H1 (cell line): ENCODE measurements at places on chromosomes 4 and X.

DNA sequence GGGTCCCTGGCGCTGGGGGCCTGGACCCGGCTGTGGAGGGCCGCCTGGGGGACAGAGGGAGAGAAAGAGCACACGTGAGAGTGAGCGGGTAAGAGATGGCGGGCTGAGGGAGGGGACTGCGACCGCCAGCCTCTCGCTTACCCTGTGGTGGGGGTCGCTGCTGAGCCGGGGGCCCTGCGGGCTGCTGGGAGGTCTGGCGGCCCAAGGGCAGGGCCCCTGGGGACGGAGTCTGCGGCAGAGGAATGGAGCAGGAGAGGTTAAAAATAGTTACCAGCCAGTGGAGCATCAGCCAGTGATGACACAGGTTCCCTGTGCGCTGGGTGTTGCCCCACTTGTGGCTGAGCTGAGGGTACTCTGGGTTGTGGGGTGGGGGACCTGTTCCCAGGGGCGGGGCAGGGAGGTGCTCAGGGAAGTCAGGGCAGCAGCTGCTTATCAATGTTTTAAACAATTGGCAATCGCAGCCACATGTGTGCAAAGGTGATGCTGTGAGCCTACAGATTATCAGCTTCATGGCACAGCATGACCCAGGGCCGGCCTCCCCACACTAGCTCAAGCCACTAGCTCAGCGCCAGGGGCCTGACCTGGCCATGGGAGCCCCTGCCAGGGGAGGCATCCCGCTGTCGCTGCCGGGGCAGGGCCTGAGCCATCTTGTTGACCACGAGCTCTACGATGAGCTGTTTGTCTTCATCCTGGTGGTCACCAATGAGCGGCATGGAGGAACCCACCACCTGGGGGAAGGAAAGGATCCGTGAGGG, 7.5 kb upstream of the TIMP1 start:
- no peak for DNase-seq

GRCh38 chrX:122790376-122791095, 393.5 kb upstream of the GRIA3 start:
- no peak for DNase-seq

GRCh38 chrX:75154871-75155270, 1.2 kb downstream of the ABCB7 start:
- DNase-seq: no peak

DNA sequence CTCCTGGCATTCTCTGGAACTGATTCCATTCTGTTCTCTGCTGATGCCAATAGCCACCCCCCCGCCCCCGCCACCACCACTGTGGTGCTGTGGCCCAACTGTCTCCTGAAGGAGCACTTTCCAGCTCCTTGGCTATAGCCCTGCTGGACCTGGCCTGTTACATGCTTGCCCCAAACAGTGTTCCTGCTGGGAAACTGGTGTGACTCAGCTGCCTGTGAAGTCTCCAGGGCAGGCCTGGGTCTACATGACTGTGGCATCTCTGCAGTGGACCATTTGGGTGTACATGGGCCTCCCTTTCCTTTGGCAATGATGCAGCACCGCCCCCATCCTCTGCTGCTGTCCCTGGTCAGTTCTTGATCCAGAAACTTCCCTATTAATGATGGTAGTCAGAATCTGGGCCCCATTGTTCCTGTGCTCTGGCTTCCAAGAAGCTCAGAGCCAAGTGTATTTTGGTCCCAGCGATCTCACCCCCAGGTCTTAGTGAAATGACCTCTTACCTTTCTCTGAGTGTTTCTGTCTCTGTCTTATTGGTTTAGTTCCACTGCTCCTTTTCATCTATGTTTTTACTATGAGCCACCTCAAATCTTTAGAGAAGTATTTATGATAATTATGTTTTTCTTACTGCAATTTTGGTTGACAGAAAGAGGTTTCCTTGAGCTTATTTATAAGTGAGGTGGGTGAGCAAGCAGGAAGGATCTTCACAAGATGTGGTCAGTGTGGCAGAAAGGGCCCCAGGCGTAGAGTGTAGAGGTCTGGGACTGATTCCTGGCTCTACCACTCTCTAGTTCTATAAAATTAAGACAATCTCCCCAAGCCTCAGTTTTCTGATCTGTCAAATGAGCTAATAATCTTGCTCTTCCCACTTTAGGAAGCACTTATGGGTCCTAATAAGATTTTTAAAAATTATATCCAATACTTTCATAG, 210.7 kb upstream of the EOLA2 start:
- no peak for DNase-seq

GRCh38 chr4:25096981-25097443, 63.2 kb downstream of the SEPSECS start:
- DNase-seq: no peak

- no peak for DNase-seq
Observed at GRCh38 chr4:80462621-80463091, 127.1 kb downstream of the CFAP299 start.

DNA sequence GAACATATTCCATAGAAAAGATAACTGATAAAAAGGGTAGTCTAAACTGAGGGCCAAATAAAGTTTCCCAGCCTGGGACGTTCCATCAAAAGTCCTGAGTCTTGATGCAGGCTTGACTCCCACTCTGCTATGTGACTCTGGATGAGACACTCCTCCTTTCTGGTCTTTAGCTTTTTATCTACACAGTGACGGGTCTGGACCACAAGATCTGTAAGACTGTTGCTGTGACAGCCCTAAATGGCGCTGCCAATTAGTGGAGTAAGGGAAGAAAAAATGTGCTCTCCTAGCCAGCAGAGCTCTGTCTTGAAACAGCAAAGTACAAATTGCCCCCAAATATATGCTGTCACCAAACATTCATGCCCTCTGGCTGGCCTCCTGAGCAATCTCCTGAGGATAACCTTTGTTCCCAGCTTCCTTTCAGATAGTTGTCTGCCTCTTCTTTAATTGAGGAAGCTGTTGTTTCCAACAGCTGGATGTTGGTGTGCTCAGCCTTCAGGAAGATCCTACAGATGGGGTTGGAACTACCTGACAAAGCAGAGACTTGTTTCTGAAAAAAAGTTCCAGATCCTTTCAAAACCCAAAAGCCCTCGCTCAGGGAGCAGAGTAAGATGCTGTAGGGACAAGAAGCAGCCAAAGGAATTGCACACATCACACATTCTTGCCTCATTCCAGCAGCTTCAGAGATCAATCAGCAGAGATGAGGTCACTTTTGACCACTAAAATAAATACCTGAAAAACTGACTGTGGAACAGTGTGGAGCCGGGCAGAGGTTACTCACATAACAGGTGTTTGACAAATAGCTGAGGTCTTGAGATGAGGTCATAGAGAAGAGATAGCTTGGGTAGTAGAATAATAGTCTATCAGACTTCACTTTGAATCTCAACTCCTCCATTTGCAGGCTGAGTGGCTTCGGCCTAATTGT, 383.4 kb upstream of the FGF13 start:
- no peak for DNase-seq

- no peak for DNase-seq
Observed at GRCh38 chrX:148024425-148025148, 43.5 kb downstream of the FMR1NB start.

- no peak for DNase-seq
Observed at GRCh38 chr4:154497889-154498288, 6.3 kb upstream of the DCHS2 start.

- peak; percentile 25 for DNase-seq
Observed at GRCh38 chr4:169311643-169312365, 41.0 kb upstream of the SH3RF1 start.

- no peak for DNase-seq
Observed at GRCh38 chrX:9857575-9858474, 71.6 kb downstream of the SHROOM2 start.

DNA sequence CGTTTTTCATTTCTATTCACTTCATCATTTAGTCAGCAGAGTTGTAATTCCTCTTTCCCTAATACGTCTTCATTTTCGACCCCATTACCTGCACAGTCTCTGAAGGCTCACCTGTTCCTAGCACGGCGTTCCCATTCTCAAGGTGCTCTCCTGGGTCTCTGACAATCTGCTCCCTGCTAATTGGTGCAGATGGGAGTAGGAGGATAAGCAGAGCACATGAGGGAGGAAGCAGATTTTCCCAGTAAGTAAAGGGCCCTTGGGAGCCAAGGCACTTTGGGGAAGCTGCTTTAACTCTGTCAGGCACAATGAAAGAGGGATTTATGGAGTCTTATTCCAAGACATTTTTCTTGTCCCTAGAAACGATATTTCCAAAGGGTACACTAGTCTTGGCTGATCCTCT, 466.4 kb downstream of the STIM2 start:
- no peak for DNase-seq

DNA sequence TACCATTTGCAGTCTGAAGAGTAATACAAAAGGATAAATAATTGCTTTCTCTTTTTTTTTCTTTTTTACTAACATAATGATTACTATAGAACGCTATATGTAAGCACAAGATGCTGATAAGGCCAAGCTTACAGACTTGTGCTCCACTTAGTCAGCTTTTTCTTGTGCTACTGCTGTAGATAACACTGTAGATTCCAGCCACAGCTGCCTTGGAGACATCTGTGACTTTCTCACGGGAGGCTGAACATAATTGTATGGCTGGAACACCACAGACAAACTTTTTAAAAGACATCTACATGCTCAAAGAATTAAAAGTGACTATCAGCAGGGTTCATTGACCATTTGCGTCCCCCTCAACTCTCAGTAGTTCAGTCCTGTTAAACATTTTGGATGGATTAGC, 381.7 kb upstream of the AMOT start:
- no peak for DNase-seq
